ENCODE measurements at places on chromosomes 7 and 10.

DNA sequence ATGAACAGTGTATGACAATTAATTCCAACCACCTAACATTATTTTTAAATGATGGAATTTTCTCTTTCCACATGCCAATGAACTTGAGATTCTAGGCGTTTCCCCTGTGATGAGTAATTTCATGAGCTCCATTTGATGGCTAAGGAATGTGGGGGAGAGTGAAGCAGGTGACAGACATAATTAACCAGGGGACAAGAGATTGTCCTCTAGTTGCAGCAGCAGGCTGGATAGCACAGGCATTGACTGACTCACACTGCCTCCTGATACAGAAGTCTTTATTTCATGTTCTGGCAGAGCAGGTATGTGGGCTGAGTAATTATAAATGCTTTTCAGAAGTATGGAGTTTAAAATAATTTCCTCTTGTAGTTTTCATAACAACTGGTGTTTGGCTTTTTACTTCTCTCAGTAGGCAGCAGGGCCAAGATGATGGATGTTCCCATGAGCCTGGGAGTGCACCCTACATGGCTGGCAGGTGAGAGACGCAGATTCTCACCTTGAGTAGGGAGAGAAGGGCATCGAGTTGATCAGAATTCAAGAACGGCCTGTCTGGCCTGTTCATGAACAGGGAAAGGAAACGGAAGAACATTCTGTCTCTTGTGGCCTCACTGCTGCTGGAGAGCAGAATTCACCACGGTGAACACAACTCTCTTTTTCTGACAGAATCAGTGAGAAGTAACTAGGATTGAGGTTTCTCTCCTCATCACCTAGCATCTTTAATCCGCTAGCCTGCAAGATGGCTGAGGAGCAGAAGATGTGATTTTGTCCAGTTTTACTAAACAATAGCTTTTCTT, 118.8 kb downstream of the AOAH start:
- no peak for DNase-seq

DNA sequence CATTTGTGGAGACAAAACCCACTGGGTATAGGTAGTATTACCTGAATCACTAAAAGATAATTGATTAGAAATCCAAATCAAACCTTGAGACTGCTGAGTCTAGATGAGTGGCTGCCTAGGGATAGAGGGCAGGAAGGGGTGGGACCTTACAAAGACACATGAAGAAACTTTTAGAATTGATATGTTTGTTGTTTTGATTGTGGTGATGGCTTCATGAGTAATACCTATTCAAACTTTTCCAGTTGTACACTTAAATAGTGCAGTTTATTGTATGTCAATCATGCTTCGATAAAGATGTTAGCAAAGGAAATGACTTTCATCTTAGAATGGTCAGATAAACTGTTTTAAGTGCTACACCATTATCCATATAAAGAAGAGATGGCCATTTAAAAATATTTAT, 188.7 kb upstream of the KAT6B start:
- no peak for DNase-seq

DNA sequence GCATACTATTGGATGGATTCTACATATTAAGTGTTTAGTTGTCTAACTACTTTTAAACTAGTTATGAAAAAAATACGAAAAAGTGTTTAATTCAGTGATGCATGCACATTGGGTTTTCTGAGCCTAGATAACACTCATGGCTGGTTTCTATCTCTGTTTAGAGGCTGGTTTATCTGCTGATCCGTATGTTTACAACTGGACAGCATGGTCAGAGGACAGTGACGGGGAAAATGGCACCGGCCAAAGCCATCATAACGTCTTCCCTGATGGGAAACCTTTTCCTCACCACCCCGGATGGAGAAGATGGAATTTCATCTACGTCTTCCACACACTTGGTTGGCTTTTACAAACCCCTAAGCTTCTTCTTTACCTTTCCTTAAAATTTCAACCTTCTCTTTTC, 10.2 kb downstream of the GPNMB start:
- DNase-seq: no peak

- no peak for DNase-seq
Measured at GRCh38 chr7:158424011-158424410, 163.6 kb downstream of the PTPRN2 start.

GRCh38 chr7:120402079-120402767, 129.2 kb downstream of the KCND2 start:
- no peak for DNase-seq

DNA sequence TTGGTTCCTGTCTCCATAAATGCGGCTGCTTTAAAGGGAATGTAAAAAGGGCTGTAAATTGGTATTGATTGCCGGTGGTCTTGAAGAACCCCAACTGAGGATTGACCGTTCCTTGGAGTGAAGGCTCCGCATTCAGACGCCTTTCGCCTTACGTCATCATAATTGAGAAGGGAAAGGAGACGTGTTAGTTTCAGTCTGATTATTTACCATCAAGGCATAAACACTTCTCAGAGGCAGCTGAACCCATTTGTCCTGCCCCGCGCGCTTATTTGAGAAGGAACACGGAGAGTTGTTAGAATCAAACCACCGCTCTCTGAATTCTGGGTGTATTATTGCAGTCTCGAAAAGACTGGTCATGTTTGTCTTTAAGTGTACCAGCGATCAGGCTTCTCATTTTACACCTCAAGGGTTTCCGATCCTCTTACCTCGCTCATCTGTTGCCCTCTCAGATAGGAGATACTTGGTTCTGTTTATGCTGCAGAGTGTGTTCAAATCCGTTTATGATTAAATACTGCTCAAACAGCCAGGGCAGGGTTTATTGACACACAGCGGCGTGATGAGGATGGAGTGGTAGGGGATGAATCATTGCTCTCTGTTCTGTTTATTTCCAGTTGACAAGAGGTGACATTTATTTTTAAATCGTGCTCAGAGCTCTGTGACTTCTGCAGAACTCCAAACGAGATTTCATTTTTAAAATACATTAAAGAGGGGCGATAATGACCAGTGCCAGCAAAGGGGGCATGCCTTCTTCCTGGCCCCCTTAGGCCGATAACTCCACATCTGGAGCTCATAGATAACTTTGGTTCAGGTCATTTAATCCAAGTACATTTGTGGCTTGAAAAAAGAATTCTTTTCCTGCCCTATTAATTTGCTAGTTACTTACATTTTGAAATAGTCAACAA, 30.4 kb downstream of the FOXK1 start:
- peak; percentile 71 for DNase-seq

- no peak for DNase-seq
Measured at GRCh38 chr10:14405076-14406065, 74.6 kb upstream of the FRMD4A start.

DNA sequence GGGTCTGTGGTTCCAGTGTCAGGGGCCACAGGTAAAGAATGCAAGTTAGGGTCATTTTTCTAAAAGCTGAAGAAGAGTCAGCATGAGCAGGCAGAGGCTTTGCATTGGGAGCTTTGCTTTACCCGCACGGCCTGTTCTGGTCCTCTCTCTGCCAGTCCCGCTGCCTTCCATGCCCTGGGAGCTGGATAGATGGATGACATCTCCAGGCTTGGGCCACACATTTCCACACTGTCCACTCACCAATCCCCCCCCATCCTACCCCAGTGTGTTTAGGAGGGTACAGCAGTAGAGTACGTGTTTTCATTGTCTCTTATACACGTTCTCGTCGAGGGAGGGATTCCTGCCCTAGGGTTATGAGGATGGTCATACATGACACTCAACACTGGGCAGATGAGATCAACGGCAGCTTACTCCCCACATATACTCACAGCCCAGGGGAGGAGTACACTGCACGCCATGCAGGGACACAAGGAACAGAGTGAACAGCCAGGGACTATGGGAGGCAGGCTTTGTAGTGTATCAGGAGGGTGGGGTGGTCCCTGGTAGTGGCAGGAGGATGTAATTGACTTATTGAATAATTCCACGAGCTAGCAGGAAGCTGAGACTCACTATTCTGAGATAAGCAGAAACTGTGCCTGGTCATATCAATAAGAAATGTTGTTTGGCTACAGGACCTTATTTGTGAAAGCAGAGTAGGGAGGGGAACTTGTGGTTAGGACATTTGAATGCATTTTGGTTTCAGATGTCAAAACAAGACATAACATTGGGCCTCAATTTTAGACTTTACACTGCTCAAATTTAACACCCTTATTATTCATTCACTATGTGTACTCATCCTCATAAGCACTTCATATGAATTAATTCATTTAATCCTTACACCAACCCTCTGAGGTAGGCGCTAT, 36.6 kb downstream of the PLPP4 start:
- no peak for DNase-seq

GRCh38 chr10:48782386-48782785, 97.7 kb downstream of the WDFY4 start:
- no peak for DNase-seq

DNA sequence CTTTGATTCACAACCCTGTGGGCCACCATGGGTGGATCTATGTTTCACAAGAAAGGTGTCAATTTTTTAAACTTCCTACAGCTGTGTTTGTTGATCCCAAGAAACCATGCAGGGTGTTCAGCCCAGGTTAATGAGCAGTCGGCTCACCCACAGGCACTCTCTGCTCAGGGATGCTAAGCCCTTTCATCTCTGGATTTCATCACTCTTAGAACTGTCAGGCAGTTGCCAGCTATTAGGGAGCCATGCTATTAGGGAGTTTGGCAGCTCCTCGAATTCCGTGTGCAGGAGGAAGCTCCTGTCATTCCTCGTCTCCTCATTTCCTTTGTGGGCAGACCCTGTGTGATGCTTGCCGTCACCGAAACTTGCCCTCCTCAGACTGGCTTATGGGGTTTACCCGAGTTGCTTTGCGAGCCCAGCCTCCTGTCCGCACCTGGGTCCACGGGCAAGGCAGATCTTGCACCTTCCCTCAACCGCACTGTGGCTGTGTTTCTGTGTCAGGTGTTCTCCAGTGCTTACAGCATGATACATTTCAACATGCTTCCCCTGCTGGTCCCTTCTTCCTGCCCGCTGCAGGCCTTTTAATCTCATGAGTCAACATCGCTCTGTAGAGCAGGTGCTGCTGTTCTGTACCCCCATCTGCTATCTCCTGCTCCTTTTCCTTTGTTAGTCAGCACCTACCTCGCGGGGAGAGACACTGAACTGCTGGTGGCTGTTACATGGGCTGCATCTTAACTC, 509.8 kb downstream of the SUGCT start:
- DNase-seq: no peak

- no peak for DNase-seq
Measured at GRCh38 chr10:33233635-33234034, 100.8 kb downstream of the NRP1 start.

DNA sequence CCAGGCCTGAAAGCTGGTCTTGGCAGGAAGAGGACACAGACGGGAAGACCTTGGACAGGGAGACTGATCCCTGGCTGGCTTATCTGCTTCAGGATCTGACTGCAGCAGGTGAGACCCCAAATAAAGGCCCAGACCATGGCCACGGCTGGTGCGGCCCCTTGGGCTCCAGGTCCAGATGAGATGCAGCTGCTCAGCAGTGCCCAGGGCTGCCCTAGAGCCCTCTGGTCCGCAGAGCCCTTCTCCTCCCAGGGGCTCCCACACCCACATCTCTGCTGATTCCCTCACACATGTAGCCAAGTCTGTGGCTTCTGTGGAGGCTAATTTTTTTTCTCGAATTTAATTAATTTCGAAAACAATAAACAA, 46.3 kb downstream of the VIPR2 start:
- DNase-seq: no peak

DNA sequence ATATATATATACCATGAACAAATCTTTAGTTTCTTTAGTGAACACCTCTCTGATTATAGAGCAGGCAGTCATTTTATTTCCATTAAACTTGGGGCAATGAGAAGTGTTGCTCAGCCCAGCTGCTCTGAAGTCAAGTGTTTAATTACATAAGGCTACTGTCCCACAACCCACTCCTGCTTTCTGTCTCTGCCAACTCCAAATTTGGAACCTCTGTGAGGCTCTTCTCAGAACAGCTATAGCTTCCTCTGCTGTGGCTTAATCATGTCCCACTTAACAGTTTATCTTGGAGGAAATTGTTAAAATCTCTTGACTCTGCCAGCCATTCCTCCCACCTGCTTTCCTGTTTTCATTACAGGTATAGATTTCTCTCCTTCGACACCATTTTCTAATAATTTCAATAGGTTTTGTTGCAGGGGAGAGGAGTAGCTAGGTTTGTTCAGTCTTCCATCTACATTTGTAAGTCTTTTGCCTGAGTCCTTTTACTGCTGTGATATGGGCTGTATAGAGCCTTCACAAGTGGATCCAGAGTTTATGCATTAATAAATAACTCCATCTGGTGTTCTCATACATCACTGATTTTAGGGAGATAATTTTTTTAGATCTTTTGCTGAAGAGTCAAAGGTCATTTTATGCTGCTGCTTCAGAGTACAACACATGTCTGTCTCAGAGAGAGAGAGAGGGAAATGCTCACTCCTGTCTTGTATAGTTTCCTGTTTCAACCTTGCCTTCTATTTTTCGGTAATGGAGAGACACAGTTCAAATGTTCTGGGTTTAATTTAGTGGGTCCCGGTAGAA, 170.4 kb downstream of the WNT2 start:
- peak; percentile 29 for DNase-seq

- no peak for DNase-seq
Measured at GRCh38 chr7:36781011-36781738, 56.9 kb upstream of the AOAH start.

GRCh38 chr7:92621561-92622023, 31.4 kb upstream of the FAM133B start:
- no peak for DNase-seq
